Right ventricle myocardium inferior (tissue), 1 donor: ENCODE measurements at places on chromosomes 4 and X. TPM values are rescaled to one million over a fixed set of nuclear protein-coding genes. Genes with fewer than 3 reads are reported as not detected.

Gene FREM3
- total RNA-seq, result not detected

GRCh38 chr4:102988429-102989020 is 31.0 kb downstream of the SLC9B1 start:
- DNase-seq, result no peak

DNA sequence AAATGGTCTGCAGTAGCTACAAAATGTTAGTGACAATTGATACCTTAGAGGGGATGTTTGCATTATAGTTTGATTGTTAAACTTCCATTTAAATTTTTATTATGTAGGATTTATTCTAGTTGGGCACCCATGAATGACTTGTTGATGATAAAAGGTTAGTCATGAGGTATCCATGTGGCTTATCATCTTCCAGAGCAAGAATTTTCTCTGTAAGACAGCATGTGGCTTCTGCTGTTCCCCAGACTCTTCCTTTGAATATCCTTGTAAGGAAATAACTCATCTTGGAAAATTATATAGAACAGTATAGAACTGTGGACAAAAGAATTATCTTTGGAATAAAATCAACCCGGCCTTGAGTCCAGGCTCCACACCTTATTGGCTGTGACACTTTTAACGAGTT is 40.1 kb upstream of the KLHL8 start:
- no peak for DNase-seq

GRCh38 chr4:174657472-174657871 is 135.2 kb upstream of the HPGD start:
- no peak for DNase-seq

Gene SULT1B1
- total RNA-seq, result 0.65 TPM

DNA sequence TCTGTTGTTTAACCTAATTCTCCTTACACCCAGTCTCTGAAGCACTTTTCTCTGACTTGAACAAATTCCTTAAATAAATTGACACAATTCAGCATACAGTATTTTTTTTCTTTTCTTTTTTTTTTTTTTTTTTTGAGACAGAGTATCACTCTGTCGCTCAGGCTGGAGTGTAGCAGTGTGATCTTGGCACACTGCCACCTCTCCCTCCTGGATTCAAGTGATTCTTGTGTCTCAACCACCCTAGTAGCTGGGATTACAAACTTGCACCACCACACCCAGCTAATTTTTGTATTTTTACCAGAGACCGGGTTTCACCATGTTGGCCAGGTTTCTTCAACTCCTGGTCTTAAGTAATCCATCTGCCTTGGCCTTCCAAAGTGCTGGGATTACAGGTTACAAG is 1498.1 kb upstream of the PCDH10 start:
- DNase-seq, result no peak

- DNase-seq, result no peak
Measured at GRCh38 chrX:112784692-112785091, 55.9 kb downstream of the AMOT start.

Gene RASL11B
- total RNA-seq, result 3.7 TPM

Gene NOX1
- not detected for total RNA-seq

Gene DIAPH2
- 9.9 TPM for total RNA-seq

Gene USP17L5
- total RNA-seq, result not detected

Gene TLR10
- total RNA-seq, result not detected

Gene PPP4R3C
- total RNA-seq, result not detected

- no peak for DNase-seq
Measured at GRCh38 chr4:41865306-41865980, 69.8 kb upstream of the TMEM33 start.

Gene SPANXD
- not detected for total RNA-seq

Gene SPANXC
- not detected for total RNA-seq

DNA sequence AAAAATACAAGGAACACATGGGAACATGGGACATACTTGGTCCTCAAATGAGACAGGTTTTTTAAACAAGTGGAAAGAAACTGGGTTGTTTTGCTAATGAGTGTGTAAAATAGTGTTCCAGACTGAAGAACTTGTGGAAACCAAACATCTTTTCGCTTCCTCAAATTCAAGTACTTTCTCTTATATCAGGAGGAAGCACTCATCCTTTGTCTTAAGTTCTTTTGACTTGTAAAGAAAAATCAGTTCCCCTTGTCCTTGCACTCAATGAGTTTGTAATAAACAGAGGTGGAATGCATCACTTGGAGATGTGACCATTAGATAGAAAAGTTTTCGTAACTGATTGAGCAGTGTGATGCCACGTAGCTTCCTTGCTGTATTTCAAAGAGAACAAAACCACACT is 101.1 kb downstream of the PHOX2B start:
- DNase-seq, result no peak

GRCh38 chrX:19795307-19795706 is 92.1 kb downstream of the SH3KBP1 start:
- DNase-seq, result no peak

DNA sequence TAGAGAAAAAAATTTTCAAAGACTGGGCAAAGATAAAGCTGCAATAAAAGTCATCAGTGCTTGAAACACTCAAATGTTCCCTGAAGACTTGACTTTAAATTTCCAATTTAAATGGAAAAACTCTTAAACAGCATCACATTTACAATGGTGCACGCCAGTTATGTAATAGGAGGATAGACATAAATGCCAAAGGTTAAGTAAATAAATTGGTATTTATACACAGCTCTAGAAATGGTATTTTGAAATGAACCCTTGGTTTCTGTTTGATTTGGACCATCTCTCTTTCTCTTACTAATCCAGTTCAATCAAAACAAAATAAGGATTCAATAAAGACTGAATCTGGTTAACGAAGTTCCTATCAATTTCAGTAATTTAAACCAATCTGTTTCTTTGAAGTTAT is 272.6 kb downstream of the GPM6A start:
- no peak for DNase-seq

- no peak for DNase-seq
Measured at GRCh38 chrX:41086627-41086932, 1.3 kb downstream of the USP9X start.

GRCh38 chr4:153788051-153788412 is 851 bp downstream of the SFRP2 start:
- peak; percentile 45 for DNase-seq

DNA sequence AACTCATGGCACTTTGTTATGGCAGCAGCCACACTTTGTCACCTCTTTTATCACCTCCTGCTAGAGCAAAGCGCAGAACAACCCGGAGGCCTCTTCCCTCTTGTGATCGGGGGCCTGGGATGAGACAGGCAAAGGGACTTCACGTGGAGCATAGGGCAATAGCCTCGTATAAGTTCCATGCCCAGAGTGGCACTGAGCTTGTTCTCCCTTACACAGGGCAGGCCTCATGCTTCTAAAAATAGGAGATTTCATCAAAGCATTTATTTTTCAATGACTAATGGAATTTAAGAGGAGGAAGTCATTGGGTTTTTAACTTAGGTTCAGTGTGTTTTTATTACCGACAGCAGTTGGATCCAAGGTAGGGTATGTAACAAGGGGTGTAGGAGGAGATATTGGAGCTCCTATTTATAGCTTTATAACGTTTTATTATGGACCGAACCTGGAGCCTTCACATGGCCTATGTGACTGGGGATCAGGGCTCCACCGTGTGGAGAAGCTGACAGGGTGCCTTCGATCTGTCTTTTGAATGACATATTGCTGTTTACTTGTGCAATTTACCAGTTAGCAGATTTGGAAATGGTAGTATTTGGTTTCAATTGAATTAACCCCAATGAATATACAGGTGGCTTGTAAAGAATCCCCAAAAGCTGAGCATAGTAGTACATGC is 93.8 kb downstream of the SLC2A9 start:
- DNase-seq, result no peak

Gene LRBA
- 16.9 TPM for total RNA-seq

Gene EFHC2
- 17.5 TPM for total RNA-seq

- no peak for DNase-seq
Measured at GRCh38 chr4:119197772-119198212, 14.7 kb upstream of the USP53 start.

Gene VSIG1
- not detected for total RNA-seq

GRCh38 chrX:72540318-72540717 is 32.3 kb downstream of the HDAC8 start:
- no peak for DNase-seq
